Osteoblast (primary cell): ENCODE measurements at places on chromosomes 5 and 9. TPM values are rescaled to one million over a fixed set of nuclear protein-coding genes. Genes with fewer than 3 reads are reported as not detected.

GRCh38 chr5:178349075-178349511 lies 116.5 kb upstream of the PHYKPL start:
- peak; percentile 34 for DNase-seq

GRCh38 chr5:93417490-93417889 lies 163.5 kb downstream of the NR2F1-AS1 start:
- DNase-seq: no peak

DNA sequence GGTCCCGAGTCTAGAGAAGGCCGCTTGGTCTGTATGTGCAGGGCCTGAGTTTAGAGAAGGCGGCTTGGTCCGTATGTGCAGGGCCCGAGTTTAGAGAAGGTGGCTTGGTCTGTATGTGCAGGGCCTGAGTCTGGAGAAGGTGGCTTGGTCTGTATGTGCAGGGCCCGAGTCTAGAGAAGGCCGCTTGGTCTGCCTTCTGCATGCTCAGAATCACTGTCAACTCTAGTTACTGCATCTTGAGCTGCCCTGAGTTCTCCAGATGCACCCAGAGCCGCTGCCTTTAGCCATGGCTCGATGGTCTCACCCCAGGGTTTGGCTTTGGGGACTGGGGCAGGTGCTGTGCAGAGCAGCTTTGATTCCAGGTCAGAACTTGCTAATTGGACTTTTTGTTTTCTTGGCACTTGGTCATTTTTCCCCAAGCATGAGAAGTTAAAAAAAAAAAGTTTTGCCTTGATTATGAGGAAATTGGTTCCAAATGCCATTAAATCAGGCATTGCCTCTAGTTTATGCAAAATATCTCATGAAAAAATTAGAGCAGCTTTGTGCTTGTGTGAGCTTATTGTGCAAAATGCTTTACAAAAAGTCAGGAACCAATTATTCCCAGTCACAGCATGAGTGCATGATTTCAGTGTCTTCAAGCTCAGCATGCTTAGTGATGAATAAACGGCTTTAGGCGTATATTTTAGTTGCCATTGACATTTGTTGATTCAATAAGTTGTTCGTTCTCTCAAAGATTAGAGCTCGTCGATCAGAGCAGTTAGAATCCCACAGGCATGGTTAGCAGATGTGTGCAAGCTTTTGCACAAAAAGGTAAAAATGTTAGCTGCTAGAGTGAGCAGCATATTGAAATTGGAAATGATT lies 25.4 kb upstream of the EXOC3 start:
- peak; percentile 37 for DNase-seq

GRCh38 chr5:33281431-33281843 lies 159.3 kb upstream of the TARS1 start:
- no peak for DNase-seq

ARAP3 gene
- total RNA-seq: 2.1 and 2.2 TPM in 2 replicates

DNA sequence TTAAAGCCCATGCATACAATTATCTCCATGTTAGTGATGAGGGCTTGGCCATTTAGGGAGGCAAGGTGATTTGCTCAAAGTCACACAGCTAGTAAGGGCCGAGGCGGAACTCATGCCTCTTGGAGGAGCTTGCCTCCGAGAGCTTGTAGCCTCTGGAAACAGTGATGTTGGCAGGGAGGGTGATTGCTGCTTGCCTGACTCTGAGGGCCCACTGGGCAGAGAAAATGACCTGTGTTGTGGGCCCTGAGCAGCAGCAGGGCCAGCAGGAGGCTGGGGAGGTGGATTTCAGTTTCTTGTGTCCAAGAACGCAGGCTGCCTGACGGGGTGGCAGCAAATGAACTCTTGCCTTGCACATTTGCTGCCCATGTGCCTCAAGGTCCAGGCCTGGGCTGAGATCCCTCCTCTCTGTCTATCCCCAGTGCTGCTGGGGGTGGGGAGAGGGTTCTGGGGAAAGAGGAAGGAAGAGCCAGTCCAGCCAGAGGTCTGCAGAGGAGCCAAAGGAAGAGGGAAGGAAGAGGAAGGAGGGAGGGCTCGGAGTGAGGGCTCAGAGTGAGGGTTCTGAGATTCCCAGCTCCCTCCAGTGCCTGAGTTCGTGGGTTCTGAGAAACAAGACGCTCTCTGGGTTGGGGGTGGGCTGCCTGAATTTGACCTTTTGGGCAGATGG lies 16.2 kb upstream of the PTGS1 start:
- peak; percentile 35 for DNase-seq

GRCh38 chr5:168159425-168159824 lies 132.0 kb upstream of the WWC1 start:
- no peak for DNase-seq

GRIN3A gene
- total RNA-seq: not detected in 2 replicates
